ENCODE measurements at places on chromosomes 2 and 18. TPM values are rescaled to one million over a fixed set of nuclear protein-coding genes. Genes with fewer than 3 reads are reported as not detected.
A peak's percentile ranks its signal among the peaks of the same experiment; 100 is the strongest.

Gene APLF
- 4.8 TPM for total RNA-seq

Gene VPS54
- 9.9 TPM for total RNA-seq

Gene FKBP7
- 10.8 TPM for total RNA-seq

Gene SNED1
- total RNA-seq: 6.1 TPM

Gene CCDC74A
- 1.1 TPM for total RNA-seq

Gene SP100
- 76.9 TPM for total RNA-seq

GRCh38 chr2:186422226-186422625 lies 63.8 kb upstream of the ZC3H15 start:
- no peaks in the 10 kb centered on the region for H3K36me3 ChIP-seq
- no peaks in the 10 kb centered on the region for H3K4me1 ChIP-seq
- H3K4me3 ChIP-seq: no peak overlapping the region
- H3K27me3 ChIP-seq: no peaks in the 10 kb centered on the region

- H3K4me1 ChIP-seq: peaks cover 30% of the 10 kb centered on the region
- H3K36me3 ChIP-seq: no peaks in the 10 kb centered on the region
- peak; percentile 61 for DNase-seq
- no peak overlapping the region for H3K27ac ChIP-seq
- H3K4me3 ChIP-seq: peak overlapping the region; percentile 17
- peaks cover 5% of the 10 kb centered on the region for H3K27me3 ChIP-seq
Measured at GRCh38 chr2:72137498-72138010, 10.1 kb downstream of the CYP26B1 start.

GRCh38 chr2:217120429-217120828 lies 260.6 kb upstream of the TNP1 start:
- H3K27me3 ChIP-seq: no peaks in the 10 kb centered on the region
- H3K27ac ChIP-seq: no peak overlapping the region
- H3K4me1 ChIP-seq: peaks cover 8% of the 10 kb centered on the region
- no peak overlapping the region for H3K4me3 ChIP-seq
- no peak for DNase-seq

- peak overlapping the region; percentile 46 for H3K4me3 ChIP-seq
- H3K27me3 ChIP-seq: no peaks in the 10 kb centered on the region
Measured at GRCh38 chr18:7273301-7273921, 42.5 kb downstream of the LRRC30 start.

DNA sequence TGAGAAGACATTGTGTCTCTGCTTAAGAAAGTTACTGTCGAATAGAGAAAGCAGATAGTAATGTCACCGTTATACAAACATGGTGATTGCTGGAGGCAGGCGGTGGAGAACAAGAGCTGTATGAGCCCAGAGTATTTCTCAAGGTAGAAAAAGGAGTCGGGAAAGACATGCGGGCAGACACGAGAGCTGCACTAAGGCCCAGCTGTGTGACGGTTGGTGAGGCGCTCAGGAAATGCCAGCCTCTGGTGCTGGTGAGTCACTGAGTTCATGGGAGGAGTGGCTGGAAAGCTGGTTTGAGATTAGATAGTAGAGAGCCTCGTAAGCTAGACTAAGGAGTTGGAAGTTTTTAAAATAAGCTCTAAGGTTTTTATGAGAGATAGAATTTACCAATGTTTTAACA lies 390.9 kb upstream of the TRIB2 start:
- no peak for DNase-seq
- no peaks in the 10 kb centered on the region for H3K36me3 ChIP-seq
- no peaks in the 10 kb centered on the region for H3K27me3 ChIP-seq
- H3K4me3 ChIP-seq: no peak overlapping the region
- no peak overlapping the region for H3K27ac ChIP-seq

- H3K36me3 ChIP-seq: no peaks in the 10 kb centered on the region
- H3K4me1 ChIP-seq: no peaks in the 10 kb centered on the region
- no peak overlapping the region for H3K27ac ChIP-seq
- no peaks in the 10 kb centered on the region for H3K27me3 ChIP-seq
- H3K4me3 ChIP-seq: no peak overlapping the region
- no peak for DNase-seq
Measured at GRCh38 chr18:5106730-5107129, 90.3 kb downstream of the AKAIN1 start.

DNA sequence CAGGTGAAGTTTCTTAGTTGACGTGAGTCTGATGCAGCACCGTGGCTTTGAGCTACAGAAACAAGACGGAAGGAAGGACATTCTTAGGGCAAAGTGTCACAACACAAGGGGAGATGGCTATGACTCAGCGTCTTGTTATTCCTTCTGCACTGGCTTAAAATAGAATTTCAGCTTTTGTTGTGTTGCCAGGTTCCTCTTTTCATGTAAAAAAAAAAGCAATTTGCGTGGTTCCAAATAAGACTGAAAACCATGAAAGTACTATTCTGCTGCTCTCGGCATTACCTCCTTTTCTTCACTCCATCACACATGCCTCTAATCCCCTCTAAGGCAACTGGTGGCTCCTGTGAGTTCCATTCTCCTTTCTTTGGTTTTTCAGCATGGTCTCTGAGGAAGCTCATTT lies 150.1 kb downstream of the ANTXR1 start:
- H3K27ac ChIP-seq: no peak overlapping the region
- H3K36me3 ChIP-seq: no peaks in the 10 kb centered on the region
- no peaks in the 10 kb centered on the region for H3K27me3 ChIP-seq
- H3K4me3 ChIP-seq: no peak overlapping the region
- DNase-seq: no peak
- H3K4me1 ChIP-seq: peaks cover 72% of the 10 kb centered on the region

GRCh38 chr18:47953471-47953931 lies 23.0 kb upstream of the SMAD2 start:
- peaks cover 8% of the 10 kb centered on the region for H3K27me3 ChIP-seq
- H3K36me3 ChIP-seq: no peaks in the 10 kb centered on the region
- no peak for DNase-seq
- peaks cover 6% of the 10 kb centered on the region for H3K4me1 ChIP-seq
- H3K27ac ChIP-seq: no peak overlapping the region
- H3K4me3 ChIP-seq: no peak overlapping the region

DNA sequence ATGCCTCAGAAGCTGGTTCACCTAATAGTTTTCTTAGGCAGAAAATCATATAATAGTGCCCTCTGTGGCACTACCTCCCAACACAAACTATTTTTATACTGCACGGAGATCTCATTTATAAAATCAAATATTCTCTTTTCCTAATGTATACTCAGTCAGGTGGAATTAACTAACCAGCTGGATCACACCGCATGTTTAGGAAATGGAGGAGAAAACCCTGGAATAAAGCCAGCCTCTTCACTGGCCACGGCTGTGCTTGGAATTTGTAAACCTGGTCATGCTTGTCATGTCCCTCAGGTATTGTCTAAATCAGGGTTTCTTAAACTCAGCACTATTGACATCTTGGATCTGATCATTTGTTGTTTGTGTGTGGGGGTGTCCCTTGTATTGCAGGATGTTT lies 85.6 kb downstream of the DOCK10 start:
- no peak overlapping the region for H3K4me3 ChIP-seq
- no peaks in the 10 kb centered on the region for H3K36me3 ChIP-seq
- no peaks in the 10 kb centered on the region for H3K27me3 ChIP-seq
- no peak overlapping the region for H3K27ac ChIP-seq

DNA sequence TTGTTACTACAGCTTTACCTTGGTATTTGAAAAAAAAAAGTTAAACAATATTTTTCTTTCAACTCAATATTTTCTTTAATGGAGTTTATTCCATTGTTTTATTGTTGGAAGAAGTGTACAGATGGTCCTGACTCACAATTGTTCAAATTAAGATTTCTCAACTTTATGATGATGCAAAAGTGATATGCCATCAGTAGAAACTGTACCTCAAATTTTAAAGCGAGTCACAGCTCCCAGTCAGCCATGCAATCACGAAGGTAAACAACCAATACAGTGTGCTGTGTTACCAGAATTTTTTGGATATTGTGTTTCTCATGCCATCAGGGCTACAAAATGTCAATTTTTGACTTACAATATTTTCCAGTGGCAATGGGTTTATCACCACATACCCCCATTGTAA lies 54.0 kb upstream of the COL5A2 start:
- no peak for DNase-seq
- no peak overlapping the region for H3K27ac ChIP-seq
- no peaks in the 10 kb centered on the region for H3K4me1 ChIP-seq

DNA sequence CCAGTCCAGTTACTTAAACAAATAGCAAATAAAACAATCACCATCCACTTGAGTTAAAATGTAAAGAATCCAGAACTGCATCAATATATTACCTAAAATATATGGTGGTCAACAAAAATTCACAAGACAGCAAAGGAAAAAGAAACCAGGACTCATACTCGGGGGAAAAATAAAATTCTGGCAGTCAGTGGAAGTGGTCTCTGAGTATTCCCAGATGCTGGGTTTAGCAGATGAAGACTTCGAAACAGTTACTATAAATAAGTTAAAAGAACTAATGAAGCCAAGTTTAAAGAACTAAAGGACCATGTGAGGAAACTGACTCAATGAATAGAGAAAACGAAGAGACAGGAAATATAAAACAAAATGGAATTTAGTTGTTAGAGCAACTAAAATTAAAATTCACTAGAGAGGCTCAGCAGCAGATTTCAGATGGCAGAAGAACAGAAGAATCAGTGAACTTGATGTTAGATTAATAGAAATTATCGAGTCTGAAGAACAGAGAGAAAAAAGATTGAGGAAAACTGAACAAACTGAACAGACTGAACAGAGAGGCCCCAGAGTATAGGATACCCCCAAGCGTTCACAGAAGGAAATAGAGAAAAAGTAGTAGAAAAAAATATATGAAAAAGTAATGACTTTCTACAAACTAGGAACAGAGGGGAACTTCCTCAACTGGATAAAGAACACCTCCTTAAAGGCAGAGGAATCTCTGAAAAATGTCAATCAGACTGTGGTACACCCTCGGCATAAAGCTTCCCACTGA lies 27.9 kb downstream of the MGAT4A start:
- peaks cover 98% of the 10 kb centered on the region for H3K4me1 ChIP-seq
- no peak for DNase-seq
- peak overlapping the region; percentile 29 for H3K4me3 ChIP-seq
- no peaks in the 10 kb centered on the region for H3K36me3 ChIP-seq
- peak overlapping the region; percentile 84 for H3K27ac ChIP-seq
- no peaks in the 10 kb centered on the region for H3K27me3 ChIP-seq

DNA sequence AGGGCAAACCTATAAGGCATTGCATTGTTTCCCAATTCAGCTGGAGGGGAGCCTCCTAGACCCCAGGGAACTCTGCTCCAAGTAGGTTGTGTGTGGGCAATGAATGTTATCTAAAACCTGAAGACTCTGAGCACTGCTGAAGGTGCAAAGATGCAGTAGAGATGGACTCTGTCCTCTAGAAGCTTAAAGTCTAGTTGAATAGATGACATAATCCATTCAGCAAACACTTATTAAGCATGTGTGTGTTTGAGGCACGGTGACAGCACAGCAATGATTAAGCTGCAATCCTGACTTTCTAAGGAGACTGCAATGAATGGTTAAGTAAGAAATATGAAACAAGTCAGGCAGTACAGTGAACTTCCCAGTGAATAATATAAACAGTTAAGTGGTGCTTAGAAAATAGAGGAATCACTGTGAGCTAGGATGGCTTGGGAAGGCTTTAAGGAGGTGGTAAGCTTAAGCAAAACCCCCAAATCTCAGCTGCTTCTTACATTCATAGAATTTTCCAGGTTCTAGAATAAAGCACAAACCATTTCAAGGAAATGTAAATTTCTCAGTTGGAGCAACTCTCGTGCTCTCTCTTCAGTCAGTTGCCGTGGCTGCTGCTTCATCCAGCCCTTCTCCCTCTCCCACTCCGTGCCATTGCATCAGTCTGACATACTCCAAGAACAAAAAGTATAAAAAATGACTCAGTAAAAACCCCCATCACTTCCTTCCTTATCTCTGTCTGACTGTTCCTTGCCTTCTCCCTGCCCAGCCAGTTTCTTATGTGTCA lies 19.1 kb downstream of the MXD1 start:
- no peak overlapping the region for H3K4me3 ChIP-seq
- H3K36me3 ChIP-seq: peaks cover 38% of the 10 kb centered on the region
- DNase-seq: no peak
- peak overlapping the region; percentile 28 for H3K27ac ChIP-seq
- H3K27me3 ChIP-seq: no peaks in the 10 kb centered on the region

DNA sequence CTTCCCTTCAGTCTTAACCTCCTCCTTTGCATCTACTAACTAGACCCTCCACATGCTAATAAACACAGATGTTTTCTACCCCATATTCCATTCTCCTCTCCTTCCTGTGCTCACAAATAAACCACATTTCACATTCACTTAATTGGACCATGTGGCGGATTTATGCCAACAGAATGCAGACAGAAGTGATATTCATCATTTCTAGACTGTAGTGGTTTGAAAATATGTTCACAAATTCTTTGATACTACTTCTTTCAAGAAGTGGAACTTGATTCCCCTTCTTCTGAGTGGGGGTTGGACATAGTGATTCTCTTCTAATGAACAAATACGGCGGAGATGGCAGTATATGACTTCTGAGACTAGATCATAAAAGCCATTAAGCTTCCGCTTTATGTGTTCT lies 73.5 kb upstream of the SPTBN1 start:
- no peak overlapping the region for H3K4me3 ChIP-seq
- no peak overlapping the region for H3K27ac ChIP-seq
- peaks cover 43% of the 10 kb centered on the region for H3K4me1 ChIP-seq

DNA sequence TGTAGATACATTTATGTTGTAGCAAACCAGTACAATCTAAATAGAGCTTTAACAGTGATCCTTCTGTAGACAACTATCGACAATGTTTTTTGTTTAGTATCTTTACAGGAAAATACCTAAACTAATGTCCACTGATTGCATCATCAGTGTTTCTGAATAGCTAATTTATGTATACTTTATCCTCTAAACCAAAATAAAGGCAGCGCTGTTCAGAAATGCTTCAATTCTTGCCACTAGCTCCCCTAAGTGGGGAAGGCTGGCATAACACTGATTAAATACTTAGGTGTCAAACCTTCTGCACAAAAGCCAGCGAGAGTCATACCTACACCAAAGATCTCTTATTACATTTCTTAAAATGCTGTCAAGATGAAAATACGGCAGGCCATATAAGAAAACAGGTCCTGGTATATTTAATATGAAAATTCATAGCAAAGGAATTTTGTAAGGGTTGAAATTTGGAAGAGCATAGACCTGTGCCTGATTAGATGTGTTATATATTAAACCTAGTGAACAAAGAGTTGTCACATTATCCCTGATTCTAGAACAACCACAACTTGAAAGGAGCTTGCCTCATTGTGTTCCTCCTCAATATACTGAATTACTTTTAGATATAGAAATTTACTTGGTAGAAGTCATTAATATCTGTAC lies 1693.4 kb upstream of the SLC39A10 start:
- no peak overlapping the region for H3K27ac ChIP-seq
- DNase-seq: no peak
- H3K27me3 ChIP-seq: no peaks in the 10 kb centered on the region
- H3K36me3 ChIP-seq: no peaks in the 10 kb centered on the region

DNA sequence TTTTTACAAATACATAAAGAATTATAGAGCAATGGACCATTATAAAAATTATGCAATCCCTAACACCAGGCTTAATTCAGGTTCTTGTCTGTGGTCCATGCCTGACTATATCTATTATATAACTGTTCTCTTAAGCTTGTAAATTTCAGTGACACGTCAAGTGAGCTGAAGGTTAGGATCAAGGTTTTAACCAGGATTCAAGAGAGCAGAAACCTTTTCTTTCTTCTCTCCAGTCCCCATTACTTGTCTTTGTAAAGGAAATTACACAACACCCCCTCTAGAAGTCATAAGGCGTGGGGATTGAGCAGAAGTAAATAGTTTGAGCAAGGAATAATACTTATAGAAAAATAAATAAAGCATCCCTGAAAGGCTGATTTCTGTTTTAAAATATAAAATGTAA lies 122.0 kb downstream of the ZNF521 start:
- no peaks in the 10 kb centered on the region for H3K27me3 ChIP-seq
- no peak for DNase-seq
- peak overlapping the region; percentile 77 for H3K27ac ChIP-seq
- H3K4me3 ChIP-seq: no peak overlapping the region
- H3K4me1 ChIP-seq: peaks cover 69% of the 10 kb centered on the region
- peaks cover 24% of the 10 kb centered on the region for H3K36me3 ChIP-seq

Data from left ventricle myocardium inferior (tissue), 1 donor.